ENCODE measurements at places on chromosomes 6 and 20.

DNA sequence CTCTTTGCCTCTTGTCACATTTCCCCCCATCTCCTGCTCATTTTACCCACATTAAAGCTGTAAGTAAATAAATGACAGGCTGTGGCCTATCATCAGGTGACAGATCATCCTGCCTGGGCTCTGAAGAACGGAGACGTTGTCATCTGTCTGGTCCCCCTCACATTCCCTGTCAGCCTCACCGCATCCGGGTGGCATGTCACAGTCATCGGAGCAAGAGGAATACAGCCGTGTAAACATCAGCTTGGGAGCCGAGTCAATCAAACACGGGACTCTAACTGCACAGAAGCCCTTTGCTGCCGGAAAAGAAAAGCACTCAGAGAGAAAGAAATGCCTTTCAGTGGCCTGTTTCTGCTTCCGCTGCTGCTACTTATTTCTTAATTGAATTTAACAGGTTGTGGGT, 371.9 kb upstream of the ID4 start:
- no peak for DNase-seq

DNA sequence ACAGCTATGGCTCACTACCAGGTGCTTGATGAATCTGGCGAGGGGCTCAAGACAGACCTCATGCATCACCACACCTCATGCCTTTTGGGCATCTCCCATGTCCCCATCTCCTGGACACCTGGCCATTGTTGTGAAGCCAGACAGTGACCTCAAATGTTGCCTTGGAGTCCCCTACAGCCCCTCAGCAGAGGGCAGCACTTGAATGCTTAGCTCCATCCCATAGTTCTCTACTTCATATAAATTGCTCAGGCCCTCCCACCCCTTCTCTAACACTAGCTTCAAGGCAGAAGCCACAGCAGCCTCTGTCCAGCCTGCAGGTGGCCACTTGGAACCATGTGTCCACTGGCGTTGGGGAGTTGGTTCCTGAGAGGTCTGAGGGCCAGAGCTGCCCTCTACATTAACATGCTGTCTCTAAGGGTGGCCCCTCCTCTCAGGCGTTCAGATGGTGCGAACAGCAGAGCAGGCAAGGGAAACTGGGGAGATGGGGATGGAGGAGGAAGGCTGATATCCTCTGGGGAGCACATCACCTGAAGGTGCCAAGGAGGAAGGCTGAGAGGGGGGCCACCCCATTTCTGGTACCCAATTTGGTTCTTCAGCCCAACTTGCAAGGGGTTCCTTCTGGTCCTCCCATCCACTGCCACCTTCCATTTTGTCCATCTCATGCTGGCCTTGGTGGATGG, 31.3 kb downstream of the MOCS1 start:
- DNase-seq, result no peak

GRCh38 chr6:75334266-75335040, 49.9 kb upstream of the TMEM30A start:
- DNase-seq, result no peak

DNA sequence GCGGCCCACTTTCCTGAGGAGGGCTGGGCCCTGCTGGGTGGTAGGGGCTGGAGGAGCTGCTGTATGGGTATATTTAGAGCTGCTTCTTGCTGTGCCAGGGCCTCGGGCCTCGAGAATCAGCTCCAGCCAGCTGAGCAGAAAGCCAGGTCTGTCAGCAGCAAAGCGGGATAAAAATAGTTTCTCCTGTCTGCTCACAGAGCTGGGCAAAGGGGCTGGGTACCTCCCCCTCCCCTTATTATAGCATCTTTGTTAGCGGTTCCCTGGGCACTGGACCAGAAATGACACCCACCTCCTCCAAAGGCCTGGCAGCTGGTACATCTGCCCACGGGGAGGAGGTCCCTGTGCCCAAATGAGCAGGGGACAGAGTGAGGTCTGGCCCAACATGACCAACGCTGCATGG, 6.0 kb downstream of the SCRT2 start:
- no peak for DNase-seq

GRCh38 chr6:20476501-20477043, 57.7 kb upstream of the CDKAL1 start:
- DNase-seq, result no peak
